NCI-H2081 (cell line): ENCODE measurements at places on chromosomes 2 and 18.
A peak's percentile ranks its signal among the peaks of the same experiment; 100 is the strongest.

DNA sequence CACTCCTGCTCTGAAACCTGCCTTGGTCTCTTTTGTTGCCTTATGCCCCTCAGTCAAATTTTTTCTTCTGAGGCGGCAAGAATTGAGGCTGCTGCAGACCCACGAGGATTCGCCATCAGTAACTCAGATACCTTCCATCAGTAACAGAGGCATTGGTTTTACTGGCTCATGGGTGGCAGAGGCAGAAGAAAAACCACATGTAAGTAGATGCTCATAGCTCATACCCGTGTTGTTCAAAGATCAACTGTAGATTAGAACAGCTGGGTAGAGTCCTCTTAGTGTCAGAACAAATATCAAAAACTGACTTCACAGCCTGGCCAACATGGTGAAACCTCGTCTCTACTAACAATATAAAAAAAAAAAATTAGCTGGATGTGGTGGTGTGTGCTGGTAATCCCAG, 598.0 kb upstream of the SOX11 start:
- DNase-seq = no peak

DNA sequence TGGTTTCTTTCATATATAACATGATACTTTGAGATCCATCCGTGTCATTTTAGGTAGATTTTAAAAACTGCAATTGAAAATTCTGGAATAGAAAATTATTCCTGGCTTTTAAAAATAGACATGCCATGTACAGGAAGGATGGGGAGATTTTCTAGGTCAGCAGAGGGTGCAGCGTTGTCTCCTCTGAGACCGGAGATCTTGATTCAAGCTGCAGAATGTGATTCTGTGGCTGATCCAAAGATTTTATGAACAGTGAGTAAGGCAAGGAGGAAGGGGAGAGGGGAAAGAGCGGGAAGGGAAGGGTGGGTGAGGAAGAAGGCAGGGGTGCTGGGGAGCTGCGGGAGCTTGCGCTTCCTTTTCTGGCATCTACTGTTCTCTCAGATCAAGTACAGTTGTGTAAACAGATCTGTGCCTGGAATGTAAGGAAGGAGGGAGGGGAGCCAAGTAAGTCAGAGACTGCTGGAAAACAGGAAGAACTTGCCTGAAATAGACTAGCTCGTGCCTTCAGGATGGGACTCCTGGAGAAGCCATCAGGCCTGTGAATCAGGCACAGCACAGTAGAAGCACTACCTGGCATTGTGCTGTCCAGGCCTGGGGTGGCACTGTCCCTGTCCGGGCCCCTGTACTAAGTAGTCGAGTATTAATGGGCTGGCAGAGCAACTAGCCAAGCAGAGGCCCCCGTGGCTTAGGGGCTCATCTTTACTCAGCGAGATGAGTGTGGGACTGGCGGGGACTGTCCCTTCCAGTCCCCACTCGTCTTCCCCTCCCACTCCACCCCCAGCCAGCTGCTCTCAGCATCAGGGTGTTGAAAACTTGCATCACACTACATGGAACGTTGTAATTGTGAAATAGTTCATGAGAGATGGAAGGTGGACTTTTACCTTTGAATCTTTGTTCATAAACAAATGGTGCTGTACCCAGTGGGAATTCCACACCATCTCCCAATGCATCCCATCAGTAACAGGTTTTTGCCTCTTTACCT, 163.5 kb downstream of the UXS1 start:
- DNase-seq = no peak

GRCh38 chr2:15427987-15428386, 133.1 kb downstream of the NBAS start:
- no peak for DNase-seq

- DNase-seq = peak; percentile 51
Observed at GRCh38 chr2:180980943-180981911, 822 bp downstream of the UBE2E3 start.

DNA sequence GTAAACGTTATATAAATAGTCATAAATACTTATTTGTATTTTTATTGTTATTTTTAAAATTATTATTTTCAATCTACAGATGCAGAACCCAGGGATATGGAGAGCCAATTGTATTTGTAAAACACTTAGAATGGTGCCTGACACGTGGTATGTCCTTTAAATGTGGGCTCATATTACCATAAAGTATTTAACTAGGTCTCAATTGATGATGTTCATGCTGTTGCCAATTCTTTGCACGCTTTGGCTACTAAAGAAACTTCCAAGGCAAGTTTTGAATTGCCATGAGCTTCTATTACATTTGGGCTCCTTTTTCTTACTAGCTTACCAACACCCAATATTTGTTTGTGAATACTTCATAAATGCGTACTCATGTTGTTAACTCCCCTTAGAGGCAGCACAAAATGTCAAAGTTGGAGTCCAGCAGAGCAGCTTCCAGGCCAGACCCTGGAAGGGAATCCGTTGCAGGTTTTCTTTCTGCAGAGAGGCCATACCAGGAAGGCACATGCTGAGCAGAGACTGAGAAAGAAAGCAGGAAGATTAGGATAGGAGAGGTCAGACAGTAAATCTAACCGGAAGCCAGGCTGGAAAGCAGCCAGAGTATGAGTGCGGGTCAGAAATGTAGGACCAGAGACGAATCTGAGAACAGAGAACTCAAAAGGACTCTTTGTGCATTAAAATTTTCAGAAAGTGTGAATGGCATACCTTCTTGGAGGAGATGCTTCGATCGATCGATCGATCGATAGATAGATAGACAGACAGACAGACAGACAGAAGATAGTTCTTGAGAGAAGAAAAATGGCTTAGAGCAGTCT, 4.2 kb upstream of the NOSTRIN start:
- DNase-seq = no peak

DNA sequence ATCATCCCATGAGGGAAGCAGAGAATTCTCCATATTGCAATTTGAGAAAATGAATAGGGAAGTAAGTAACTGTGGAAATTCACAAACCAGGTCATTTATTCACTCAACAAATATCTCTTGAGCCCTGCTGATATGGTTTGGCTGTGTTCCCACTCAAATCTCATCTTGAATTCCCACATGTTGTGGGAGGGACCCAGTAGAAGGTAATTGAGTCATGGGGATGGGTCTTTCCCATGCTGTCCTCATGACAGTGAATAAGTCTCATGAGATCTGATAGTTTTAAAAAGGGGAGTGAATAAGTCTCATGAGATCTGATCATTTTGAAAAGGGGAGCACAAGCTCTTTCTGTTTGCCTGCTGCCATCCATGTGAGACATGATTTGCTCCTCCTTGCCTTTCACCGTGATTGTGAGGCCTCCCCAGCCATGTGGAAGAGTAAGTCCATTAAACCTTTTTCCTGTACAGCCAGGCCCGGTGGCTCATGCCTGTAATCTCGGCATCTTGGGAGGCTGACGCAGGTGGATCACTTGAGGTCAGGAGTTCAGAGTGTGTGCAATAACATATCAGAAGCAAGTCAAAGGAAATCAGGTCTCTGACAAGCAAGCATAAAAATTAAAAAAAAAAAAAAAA, 193.2 kb downstream of the NDUFA10 start:
- no peak for DNase-seq
